ENCODE measurements at places on chromosomes 12 and 14.

DNA sequence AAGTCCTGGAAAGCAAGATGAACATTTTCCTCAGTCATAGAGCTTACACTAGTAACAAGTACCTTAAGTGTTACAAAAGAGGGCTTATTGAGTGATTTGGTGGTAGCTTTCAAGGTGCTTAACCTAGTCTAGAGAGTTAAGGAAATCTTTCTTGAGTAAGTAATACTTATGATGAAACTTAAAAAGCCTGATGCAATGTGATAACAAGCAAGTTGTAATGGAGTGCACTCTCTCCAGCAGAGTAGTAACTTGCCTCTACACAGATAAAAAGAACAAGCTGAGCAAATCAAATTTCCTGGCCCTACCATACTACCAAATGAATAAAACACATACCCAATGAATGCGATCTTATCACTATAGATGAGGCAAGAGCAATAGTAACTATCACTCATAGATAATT lies 639.9 kb upstream of the FBXO33 start:
- no peak for DNase-seq

- DNase-seq: no peak
These were observed at the start of gene NFE2 for GRCh38 chr12:54300732-54301427. TSS of gene NFE2 (minus strand) at chr12:54301015. CDS start at chr12:54295248, 5,767 bp downstream.

DNA sequence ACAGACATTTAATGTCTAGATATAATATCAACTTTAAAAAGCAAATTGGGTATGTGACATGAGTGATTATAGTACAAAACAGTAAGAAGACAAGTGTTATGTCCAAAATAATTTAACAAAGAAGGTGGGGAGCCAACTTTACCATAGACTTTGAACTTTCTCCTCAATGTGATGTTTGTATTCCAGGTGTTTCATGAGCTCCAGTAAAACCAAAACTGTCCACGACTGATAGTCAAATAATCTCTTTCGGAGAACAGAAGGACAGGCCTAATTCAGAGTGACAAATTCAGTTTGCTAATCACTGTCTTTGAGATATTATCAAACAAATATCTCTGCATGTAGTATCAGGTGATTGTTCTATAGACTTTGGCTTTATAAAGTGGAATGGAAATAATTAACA lies 1112.6 kb downstream of the SLC6A15 start:
- DNase-seq: no peak

DNA sequence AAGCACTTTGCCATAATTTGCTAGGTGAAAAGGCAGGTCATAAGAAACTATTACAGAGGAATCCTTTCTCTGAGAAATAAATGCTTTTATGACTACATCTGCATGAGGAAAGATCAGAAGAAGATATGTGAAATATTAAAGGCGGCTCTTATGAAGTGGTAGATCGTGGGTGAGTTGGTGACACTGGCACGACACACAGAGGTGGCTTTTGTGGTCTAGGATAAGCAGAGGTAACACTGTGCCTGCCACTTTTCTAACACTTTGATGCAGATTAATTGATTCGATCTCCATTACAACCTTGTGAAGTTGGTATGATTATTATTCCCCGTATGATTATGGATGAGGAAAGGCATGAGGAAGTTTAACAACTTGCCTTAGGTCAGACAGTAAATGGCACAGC lies 60.0 kb upstream of the ELK3 start:
- no peak for DNase-seq

- peak; percentile 5 for DNase-seq
These were observed 339.0 kb downstream of the TMEM121 start for GRCh38 chr14:105865266-105865903.

DNA sequence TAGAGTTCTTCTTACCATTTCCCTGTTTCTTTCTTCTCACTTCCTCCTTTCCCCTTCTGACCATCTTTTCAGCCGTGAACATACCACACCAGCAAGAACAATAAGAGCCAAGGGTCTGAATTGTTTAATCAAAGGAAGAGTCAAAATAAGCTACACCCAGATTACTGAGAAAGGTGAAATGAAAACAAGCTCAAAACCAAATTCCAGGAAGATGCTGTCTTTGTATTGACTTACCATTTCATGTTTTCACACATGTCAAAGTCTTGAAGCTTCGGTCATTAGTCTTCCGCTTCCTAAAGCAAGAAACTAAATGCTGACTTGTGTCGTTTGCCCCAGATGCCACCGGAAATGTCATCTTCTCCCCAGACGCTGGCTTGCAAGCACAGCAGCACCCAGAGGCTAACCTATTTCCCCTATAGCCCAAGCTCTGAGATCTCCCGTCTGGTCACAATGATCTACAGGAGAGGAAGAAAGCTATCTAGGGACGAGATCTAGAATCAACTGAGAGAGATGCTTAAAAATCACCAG lies 136.5 kb upstream of the AMIGO2 start:
- peak; percentile 86 for DNase-seq

- DNase-seq: peak; percentile 51
These were observed 256.3 kb upstream of the SFSWAP start for GRCh38 chr12:131454418-131455217.

DNA sequence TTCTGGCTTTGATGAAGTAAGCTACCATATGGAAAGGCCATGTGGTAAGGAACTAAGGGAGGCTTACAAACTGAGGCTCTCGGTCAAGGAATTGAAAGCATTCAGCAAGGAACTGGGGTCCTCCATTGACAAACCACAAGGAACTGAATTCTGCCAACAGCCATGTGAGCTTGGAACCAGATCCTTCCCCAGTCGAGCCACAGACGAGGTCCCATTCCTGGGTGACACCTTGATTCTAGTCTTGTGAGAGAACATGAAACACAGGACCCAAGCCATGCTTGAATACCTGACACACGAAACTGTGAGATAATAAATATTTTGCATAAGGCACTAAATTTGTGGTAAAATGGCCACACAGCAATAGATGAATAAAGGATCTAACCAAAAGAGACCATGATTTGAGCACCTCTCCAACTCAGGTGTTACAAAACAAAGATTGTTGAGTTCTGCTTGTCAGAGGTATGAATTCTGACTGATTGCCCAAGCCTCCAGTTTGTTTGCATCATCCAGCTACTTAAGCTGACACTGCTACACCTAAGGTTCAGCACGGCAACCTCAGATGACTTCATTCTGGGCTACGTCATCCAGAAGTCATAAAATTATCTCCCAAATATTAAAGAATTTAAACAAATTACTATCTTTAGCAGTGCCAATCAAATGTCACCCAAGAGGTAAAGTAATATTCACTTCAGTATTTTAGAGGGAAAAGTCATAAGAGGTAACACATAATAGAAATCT lies 59.4 kb downstream of the GARIN6 start:
- no peak for DNase-seq

GRCh38 chr12:25950329-25951115 lies 8.0 kb upstream of the RASSF8 start:
- no peak for DNase-seq

DNA sequence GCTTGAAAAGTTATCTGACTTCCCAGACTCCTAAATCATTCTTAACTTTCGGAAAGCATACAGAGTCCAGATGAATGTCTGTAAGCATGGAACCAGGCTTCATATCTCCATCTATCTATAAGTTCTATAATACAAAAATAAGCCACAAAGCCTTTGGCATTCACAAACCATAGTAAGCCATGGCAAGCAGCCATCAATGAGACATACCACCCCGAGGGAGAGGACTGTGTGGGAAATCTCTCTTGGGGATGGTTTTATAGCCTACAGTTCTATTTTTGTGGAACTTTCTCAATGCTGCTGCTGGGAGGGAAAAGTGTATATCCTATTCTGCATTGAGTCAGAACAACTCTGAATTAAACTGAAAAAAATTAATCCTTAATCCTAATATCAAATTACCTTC lies 20.4 kb downstream of the EGLN3 start:
- DNase-seq: no peak

GRCh38 chr14:91349481-91350074 lies 68.0 kb downstream of the CCDC88C start:
- peak; percentile 62 for DNase-seq

GRCh38 chr14:52711666-52712065 lies 4.7 kb downstream of the PSMC6 start:
- no peak for DNase-seq

- no peak for DNase-seq
These were observed 572.3 kb downstream of the ETNK1 start for GRCh38 chr12:23197266-23197665.

DNA sequence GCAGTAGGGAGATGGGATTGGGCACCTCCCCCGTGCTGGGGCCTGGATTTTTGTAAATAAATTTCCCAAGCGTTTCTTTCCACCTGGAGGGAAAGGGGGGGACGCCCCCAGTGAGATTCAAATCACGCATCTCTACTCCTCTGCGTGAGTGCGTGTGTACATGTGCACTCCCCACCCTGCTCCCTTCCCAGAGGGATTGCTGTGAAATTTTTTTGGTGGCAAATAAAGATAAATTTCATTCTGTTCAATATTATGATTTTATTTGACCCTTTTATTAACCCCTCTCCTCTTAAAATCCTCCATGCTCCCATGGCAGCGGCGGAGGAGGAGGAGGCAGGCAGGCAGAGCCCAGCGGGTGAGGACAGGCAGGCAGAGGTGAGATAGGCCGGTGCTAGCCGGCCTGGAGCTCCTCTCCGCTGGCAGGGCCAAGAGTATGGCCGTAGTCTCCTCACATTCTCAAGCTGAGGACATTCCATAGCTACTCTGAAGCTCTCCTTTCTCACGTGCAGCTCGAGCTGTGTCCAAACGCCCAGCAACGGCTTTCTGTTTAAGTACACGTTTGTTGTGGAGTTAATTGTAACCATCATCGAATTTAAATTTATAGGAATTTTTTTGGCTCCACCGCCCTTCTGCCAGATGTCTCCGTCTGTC lies 1.5 kb upstream of the HOTAIR start:
- no peak for DNase-seq

DNA sequence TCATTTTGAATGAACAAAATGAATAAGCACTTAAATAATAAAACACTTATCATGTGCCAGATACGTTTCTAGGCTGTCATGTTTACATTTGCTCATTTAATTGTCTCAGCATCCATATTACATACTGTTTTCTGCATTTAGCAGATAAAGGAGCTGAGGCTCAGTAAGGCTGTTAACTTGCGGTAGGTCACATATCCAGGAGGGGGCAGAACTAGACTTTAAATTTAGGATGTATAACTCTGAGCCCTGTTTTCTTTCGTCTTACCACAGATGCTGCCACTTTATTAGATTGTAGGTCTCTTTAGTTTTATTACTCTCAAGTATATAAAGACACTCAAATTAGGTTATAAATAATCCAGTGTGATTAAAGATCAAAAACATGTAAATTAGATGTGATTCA lies 17.7 kb downstream of the IRAK4 start:
- peak; percentile 22 for DNase-seq

DNA sequence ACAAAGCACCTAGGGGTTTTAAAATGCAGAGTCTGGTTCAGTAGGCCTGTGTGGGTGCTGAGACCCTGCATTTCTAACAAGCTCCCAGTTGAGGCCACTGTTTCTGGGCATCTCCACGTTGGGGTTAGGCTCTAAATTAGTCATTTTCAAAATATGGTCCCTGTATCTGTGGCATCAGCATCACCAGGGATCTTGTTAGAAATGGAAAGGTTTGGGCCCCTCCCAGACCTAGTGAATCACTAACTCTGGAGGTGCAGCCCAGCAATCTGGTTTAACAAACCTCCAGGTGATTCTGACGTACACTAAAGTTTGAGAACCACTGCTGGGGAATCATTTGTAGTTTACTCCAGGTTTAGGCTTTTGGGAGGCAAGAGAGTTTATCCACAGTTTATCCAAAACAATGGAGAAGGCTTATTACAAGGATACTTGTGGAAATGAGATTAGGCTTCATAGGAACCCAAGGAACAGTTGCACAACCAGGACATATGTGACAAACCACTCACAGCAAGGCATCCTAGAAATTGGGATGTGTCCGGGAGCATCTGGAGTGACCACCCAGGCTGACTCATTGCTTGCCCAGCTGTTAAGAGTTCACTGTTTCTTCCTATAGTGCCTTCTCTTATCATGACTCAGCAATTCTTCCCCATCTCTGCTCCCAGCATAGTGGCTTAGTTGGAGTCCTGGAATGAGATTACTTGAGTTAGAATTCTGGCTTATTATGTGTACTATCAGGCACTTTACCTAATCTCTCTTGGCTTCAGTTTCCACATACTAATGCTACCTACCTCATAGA lies 71.6 kb upstream of the STXBP6 start:
- no peak for DNase-seq

DNA sequence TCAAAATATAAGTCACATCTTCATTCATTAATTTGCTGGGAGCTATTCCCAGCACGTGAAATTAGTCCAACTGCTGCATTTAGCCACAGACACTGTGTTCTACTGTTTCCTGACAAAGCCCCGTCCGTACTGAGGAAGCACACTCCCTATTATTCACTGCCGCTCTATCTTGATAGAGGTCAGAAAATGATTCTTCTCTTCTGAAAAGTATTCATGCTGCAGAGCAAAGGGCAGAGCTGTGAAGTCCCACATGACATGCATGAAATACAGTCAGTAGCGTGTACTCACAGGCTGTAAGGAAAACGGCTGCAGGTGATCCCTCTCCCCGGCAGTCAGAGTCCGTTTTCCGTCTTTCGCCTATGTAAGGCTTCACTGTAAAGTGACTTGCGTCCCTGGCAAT lies 302.5 kb upstream of the FKBP4 start:
- DNase-seq: no peak

- no peak for DNase-seq
These were observed 51.8 kb downstream of the ZNF664 start for GRCh38 chr12:124024776-124025175.

DNA sequence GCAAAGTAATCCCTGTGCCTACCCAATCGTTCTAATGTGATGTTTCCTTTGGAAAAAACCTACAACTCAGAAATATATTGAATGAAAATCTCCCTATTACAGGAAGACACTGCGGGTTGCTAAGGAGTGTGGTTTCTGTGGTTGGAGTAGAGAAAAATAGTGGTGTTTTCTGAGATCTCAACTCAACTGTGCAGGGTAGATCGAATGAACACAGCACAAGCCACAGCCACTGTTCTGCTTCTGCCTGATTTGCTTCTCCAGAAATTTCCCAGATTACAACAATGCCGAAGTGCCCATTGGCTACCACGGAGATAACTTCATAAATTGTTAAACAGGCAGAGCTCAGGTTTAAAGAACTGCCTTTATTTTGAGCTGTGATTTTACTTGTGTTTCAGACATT lies 480.4 kb downstream of the DIO2 start:
- DNase-seq: no peak

- no peak for DNase-seq
These were observed 39.9 kb upstream of the PTPRR start for GRCh38 chr12:70960484-70960883.

GRCh38 chr12:18723752-18724151 lies 14.1 kb downstream of the PLCZ1 start:
- DNase-seq: no peak

DNA sequence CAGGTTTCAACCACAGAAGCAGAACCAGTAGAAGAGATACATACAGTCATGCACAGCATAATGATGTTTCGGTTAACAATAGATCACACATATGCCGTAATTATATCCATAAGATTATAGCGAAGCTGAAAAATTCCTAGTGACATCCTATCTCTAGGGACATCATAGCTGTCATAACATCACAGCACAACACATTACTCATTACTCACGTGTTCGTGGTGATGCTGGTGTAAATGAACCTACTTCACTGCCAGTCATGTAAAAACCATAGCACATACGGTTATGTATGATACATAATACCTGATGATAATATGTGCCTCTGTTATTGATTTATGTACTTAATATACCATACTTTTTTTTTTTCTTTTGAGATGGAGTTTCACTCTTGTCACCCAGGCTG lies 44.7 kb downstream of the KLRG1 start:
- DNase-seq: no peak

Data from activated CD4-positive, alpha-beta T cell treated with anti-CD3 and anti-CD28 coated beads, Interleukin-2, amount 10 ng/mL, durations not matched to agents 7 days and 5 days (primary cell).